NCI-H510A (cell line): ENCODE measurements at places on chromosomes 4 and X.

DNA sequence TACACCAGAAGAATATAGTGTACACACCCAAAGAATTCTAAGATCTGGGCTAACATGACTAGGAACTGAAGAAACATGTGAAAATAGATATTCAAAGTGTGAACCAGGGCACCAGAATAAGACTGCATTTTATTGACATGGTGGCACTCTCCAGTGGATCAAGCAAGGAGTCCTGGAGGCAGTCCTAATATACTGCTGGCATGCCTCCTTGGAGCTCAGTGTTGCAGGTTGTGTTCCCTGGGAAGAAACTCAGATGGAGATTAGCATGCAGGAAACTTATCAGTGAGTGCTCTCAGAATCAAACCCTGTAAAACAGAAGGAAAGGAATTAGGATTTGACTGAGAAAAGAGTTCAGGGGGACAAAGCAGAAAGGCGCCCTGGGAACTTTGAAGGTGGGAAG is 105.1 kb downstream of the CXCL13 start:
- no peak for DNase-seq

DNA sequence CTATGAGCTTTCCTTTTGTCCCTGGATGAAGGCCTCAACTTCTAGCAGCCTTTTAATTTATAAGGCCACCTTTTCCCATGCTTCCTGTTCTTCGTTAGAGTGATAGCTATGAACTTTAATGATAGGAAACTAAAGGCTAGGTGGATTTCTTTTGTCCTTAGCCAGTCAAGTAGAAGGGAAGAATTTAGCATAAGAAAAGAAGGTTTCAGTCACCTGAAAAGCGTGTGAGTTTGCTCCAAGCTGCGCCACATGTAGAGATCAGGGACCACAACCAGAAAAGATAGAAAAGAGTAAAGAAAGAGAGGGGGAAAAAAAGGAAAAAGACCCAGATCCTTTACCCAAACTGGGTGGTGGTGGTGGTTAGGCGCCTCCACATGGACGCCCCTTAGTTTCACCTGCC is 28.6 kb downstream of the LUZP4 start:
- DNase-seq = no peak

GRCh38 chr4:73018595-73018994 is 50.9 kb downstream of the COX18 start:
- no peak for DNase-seq

DNA sequence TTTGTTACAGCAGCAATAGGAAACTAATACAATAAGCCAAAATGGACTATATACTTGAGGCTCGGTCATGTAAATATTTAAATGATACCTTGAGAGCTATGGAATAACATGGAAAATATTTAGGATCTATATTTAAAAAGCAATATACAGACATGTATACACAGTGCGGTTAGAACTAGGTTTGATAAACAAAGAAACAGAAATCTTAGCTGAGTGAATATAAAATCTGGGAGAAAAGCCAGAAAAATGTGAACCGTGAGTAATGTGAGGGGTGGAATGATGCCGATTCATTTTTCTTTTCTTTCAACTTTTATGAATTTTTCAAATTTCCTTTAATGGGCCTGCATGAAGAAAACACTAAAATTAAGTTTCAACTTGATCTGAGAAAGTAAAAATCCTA is 104.1 kb downstream of the ATXN3L start:
- no peak for DNase-seq

DNA sequence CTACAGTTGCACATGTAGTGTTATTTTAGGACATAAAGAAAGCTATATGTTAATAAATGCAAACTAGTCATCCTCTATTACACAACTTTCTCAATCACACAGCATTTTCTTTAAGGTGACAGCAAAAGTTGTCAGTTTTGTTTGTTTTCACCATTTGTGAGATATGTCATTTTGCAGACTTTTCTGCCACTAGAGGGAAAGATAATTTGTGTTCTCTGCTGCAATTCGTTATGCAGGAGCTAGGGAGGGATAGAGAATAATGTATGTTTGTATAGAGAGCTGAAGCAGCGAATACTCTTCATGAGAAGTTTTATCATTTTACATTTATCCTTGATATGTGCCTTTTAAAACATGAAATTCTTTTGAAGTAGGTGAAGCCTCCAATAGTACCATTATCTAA is 670.6 kb upstream of the ATOH1 start:
- no peak for DNase-seq

DNA sequence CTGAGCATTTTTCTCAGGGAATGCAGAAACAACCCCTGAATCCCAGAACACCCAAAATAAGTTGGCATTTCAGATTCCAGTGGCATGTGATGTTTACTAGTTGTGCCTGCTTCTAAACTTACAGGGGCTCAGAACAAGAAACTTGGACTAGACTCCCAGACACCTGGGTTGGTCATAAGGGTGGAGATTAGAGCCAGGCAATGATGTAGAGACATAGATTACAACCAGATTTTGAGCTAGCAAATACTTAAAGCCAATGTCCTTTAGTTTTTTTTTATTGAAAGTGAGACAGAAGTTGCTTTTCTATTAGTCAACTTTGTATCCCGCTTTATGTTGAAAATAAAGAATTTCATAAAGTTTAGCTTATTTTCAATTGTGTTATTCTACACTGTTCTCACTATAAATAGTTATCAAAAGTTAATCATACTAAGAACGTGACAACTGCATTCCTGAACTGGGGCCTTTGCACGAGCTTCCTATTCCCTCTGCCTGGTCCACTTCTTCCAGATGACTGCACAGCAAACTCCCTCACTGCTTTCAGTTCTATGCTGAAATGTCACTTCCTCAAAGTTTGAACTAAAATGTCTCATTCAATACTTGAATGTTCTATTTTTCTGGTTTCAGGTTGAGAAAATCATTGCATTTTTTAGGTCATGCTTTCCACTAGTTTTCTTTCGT is 224.7 kb upstream of the PPP1R2C start:
- DNase-seq = no peak

DNA sequence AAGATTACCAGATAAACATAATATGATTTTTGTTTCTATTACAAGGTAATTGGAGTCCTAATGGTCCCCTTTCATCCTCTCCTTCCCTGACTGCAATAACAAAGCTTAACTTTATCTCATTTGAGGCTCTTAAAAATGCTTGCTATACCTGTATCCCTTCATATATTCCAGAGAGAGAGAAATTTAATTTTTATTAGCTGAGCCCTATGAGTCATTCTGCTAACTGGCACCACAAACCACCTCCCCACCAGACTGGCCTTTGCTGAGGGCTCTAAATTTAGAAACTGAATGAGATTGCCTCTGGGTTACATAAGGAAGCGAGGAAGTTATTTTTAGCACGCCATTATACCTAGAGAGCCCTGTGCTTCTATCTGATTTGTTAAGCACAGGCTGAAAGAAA is 27.4 kb downstream of the CBLL2 start:
- DNase-seq = no peak

DNA sequence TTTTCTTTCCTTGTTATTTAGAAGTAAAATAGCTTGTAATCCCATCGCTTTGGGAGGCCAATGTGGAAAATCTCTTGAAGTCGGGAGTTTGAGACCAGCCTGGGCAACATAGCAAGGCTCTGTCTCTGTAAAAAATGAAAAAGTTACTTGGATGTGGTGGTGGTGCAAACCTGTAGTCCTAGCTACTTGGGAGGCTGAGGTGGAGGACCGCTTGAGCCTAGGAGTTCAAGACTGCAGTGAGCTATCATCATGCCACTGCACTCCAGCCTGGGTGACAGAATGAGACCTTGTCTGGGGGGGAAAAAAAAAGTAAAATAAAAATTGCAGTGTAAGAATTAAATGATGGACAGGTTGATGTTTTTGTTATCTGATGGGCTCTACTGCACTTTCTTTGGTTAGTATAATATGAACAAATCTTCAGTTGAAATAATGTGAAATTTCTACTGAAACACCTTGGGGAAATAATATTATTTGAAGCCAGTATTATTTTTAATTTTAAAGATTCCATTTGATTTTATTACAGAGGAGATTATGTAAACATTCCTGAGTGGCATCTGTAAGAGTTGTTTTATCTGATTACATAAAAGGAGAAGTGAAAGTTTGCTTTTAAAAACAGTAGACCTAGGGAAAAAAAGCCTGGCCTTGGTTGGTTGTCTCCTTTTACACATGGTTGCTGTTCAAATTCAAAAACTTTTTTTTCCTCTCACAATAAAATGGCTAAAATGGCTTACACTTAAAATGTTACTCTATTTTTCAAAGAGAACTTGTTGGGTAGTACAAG is 10.5 kb upstream of the NDUFC1 start:
- no peak for DNase-seq

DNA sequence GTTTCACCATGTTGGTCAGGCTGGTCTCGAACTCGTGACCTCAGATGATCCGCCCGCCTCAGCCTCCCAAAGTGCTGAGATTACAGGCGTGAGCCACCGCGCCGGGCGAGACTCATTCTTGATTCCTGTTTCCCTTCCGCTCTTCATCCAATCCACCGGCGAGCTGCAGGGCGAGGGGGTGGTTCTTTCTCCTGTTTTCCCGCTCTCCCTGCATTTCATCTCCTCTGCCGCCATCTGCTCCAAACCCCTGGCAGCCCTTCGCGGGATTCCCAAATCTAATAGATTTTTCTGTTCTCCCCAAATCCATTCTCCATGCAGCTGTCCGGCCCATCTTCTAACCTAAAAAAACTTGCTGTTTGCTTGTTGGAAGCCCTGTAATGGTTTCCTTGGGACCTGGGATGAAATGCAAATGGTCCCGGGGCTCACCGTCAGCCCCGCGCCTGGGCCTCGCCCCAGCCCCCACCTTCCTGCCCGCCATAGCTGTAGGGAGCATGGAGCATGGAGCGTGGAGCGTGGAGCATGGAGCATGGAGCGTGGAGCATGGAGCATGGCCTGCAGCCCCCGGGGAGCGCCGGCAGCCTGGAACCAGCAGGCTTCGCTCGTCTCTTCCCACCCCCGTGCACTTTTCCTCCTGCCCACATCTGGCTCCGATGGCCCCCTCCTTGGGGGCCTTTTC is 1.1 kb downstream of the ZFP42 start:
- DNase-seq = peak; percentile 63

GRCh38 chrX:70196961-70197720 is 19.9 kb downstream of the DGAT2L6 start:
- DNase-seq = peak; percentile 12

GRCh38 chr4:10066206-10066605 is 44.9 kb upstream of the SLC2A9 start:
- no peak for DNase-seq

- DNase-seq = peak; percentile 65
Measured at GRCh38 chrX:80354966-80355465, 65.2 kb upstream of the TENT5D start.

DNA sequence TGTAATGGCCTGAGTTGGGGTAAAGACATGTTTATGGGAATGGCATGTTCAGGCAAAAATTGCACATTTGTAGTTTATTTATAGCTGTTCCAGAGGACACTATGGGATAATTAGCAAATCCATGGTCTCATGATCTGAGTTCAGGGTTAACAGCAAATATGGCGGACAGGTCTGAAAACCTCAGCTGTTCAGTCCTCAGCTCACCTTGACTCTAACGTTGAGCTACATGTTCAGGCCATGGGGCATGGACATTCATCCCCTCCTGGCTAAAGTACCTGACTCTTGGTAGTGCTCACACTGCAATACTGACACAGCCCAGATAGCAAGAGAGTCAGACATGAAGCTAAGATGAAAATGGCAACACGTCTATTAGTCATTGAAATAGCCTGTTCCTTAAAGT is 161.6 kb upstream of the GPC4 start:
- no peak for DNase-seq
